HL-60 (cell line): ENCODE measurements at places on chromosomes 16 and 17.

GRCh38 chr17:52159246-52160135 lies 977 bp upstream of the CA10 start:
- no peak for DNase-seq

DNA sequence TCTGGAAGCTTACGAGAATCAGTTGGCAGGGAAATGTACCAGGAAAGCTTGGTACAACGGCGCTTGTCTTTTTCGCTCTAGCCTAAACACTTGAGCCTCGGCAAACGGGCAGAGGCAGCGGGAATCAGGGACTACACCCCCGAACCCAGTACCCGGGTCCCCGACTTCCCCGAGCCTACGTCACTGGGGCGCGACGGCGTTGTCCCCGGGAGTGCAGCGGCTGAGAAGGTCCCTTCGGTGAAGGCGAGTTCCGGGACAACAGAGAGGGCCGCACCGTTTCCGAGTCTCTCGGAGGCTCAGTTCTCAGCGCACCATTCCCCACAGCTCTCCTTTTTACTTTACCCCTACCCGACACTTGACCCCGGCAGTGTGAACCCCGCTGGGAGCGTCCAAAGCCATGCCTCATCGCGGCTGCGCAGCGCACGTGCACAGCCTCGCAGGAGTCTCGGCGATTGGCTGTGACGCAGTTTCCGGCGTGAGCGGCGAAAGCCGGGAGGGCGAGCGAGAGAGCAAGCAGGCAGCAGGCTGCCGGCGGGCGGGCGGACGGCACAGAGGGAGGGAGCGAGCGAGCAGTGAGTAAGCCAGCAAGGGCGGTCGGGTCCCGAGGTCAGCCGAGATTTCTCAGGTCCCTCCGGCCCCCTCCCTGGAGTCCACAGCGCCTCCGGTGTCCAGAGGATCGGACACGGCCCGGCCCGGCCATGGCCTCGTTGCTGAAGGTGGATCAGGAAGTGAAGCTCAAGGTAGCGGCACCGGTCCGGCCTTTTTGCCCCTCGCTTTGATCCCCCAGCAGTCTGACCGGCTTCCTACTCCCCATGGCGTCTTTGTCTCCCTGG lies at the start of gene PSME3:
Gene PSME3 (plus strand): TSS at position 464 of the 833 bp plus-strand sequence. CDS start 235 bp downstream, at position 699.
- DNase-seq = peak; percentile 77

DNA sequence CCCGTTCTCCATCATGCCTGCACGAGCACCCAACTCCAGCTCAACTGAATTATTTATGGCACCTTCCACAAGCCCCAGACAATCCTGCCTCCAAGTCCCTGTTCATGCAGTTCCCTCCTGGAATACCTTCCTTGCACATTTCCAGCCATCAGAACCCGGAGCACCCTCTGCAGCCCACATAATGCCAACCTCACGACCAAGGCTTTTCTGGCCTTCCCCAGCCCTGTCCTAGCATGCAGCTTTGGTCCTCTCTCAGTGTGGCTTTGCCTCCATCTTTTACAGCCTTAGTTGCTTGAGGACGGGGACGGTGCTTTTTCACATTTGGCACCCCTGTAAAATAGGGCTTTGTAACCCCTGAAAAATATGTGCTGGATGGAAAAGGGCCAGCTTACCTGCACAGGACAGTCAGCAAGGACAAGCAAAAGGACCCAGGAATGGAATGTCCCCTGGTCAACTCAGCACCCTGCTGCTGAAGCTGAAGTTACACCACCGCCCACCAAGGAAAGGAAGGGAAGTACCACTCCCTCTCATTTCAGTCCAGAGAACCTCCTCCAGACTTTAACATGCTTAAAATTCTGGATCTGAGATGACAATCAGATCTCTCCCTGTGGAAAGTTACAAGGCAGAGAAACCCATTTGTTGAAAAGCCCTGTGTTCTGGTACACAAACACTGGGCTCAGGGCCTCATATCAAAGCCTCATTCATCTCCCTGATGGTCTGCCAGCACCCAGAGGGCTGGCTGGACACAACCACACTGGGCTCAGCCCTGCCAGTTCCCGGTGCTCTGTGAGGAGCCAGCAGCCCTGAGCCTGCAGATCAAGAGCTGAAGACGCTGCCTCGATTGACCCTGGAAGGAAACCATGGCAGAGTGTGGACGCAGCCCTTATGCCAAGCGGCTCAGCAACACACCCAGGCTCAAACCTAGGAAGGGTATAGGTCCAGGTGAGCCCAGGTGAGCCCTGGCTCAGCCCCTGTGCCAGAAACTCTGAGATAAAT lies 2.9 kb downstream of the SLC39A11 start:
- DNase-seq = no peak

GRCh38 chr17:79306424-79307318 lies 232.0 kb downstream of the ENGASE start:
- no peak for DNase-seq
